SJSA1 (cell line): ENCODE measurements at places on chromosomes 12 and 14. TPM values are rescaled to one million over a fixed set of nuclear protein-coding genes. Genes with fewer than 3 reads are reported as not detected.

Gene FKBP11
- 6.0 and 9.9 TPM in 2 replicates for total RNA-seq

Gene DEGS2
- not detected in 2 replicates for total RNA-seq

Gene BMAL2
- total RNA-seq: 39.5 and 47.8 TPM in 2 replicates

Gene MDP1
- 13.6 and 30.8 TPM in 2 replicates for total RNA-seq

- H3K4me3 ChIP-seq: peak overlapping the region; percentile 53
- DNase-seq: peak; percentile 47
- peak overlapping the region; percentile 43; the same call in 1 of the 2 replicates for H3K27ac ChIP-seq
- H3K36me3 ChIP-seq: no peaks in the 10 kb centered on the region
These were observed 3.4 kb downstream of the PTHLH start for GRCh38 chr12:27968972-27969623.

- H3K27me3 ChIP-seq: peaks cover 93% of the 10 kb centered on the region
- no peak for DNase-seq
- no peaks in the 10 kb centered on the region for H3K4me1 ChIP-seq
- H3K4me3 ChIP-seq: no peak overlapping the region
These were observed 598.8 kb downstream of the SLC16A7 start for GRCh38 chr12:60194678-60195077.

- no peaks in the 10 kb centered on the region for H3K36me3 ChIP-seq
- DNase-seq: no peak
- H3K27ac ChIP-seq: no peak overlapping the region
- peaks cover 8% of the 10 kb centered on the region for H3K4me1 ChIP-seq
- H3K4me3 ChIP-seq: no peak overlapping the region
These were observed 14.2 kb downstream of the CEP128 start for GRCh38 chr14:80927083-80927989.

DNA sequence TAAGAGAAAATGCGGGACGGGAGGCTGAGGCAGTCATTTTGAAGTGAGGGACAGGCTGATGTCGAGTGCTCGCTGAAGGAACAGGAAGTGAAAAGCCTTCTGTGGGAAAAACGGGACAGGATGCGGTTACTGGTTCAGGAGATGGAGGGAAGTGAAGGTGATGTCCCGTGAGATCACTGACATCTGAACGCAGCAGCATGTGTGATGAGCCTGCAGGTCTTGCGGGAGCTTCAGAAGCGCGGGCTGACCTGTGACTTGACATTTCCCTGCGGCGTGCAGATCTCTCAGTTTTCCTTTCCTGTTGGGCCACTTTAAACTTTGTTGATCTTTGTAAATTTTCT lies 77.8 kb downstream of the DDX51 start:
- H3K27ac ChIP-seq: no peak overlapping the region
- H3K27me3 ChIP-seq: no peaks in the 10 kb centered on the region
- H3K4me3 ChIP-seq: no peak overlapping the region
- peaks cover 82% of the 10 kb centered on the region for H3K36me3 ChIP-seq

DNA sequence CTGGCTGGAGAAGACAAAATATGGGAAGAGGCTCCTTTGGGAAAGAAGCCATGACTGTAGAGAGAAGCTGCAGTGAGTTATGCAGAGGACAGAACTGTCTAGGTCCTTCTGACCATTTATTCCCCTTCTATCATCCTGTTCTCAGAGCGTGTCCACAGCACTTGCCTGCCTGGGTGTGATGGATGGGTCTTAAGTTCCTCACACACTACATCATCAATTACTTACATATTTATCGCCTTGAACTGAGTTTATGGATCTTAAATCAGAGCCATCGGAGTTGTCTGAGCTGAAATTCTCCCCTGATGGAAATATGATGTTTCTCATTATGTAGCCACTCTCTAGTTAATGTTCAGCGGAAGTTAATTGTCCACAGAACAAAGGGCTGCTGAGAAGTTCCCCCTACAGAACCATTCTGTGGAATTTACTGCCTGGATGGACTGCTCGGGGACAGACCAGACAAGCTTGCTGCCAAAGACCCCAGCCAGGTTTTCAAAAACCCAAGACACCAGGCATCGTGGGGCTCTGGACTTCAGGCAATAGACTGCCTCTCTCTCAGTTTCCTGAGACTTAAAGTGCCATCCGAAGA lies 232.5 kb upstream of the NOS1 start:
- H3K36me3 ChIP-seq: no peaks in the 10 kb centered on the region
- H3K4me3 ChIP-seq: no peak overlapping the region
- H3K27me3 ChIP-seq: no peaks in the 10 kb centered on the region

- H3K27ac ChIP-seq: no peak overlapping the region; the same call in 1 of the 2 replicates
- peaks cover 35% of the 10 kb centered on the region for H3K4me1 ChIP-seq
- DNase-seq: peak; percentile 53
- no peaks in the 10 kb centered on the region for H3K27me3 ChIP-seq
- no peaks in the 10 kb centered on the region for H3K36me3 ChIP-seq
These were observed 87.0 kb downstream of the SLC25A47 start for GRCh38 chr14:100410056-100410565.

GRCh38 chr12:92065018-92065499 lies 80.6 kb downstream of the BTG1 start:
- no peaks in the 10 kb centered on the region for H3K27me3 ChIP-seq
- H3K4me1 ChIP-seq: peaks cover 47% of the 10 kb centered on the region
- peak; percentile 49 for DNase-seq
- peak overlapping the region; percentile 65 for H3K27ac ChIP-seq
- H3K4me3 ChIP-seq: no peak overlapping the region

DNA sequence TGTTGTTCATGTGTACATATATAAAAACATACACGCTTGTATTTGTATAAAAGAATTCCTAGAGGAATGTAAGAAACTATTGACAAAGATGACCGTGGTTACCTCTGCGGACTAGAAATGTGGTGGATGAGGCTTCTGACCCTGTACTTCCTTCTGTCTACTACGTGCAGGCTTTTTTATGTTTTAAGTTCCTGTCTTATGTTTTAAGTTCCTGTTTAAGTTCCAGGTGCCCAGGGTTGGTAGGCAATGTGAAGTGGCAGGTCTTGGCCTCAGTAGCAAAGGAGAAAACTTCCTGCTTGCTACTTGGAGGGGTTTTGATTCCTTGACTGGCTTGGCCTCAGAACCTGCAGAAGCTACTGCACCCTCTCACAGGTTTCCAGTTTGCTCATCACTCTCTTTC lies 11.6 kb downstream of the POMT2 start:
- H3K4me3 ChIP-seq: no peak overlapping the region
- peaks cover 38% of the 10 kb centered on the region for H3K4me1 ChIP-seq
- DNase-seq: no peak

DNA sequence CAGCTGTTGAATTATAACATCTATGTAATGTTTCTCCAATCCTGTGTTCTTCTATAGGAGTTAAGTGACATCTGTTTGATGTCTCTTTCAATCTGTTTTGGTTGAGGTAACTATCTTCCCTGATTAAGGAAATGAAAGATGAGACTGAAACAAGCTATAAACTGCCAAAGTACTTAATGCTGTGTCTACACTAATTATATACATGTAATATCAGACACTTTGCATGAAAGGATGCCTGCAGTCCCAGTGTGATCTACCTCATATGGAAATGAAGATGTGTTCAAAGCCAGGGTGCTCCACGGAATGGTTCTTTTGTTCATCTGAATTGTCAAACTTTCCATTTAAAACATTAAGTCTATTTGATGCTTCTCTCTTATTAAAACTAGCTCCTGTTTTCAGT lies 958.3 kb downstream of the GALC start:
- no peaks in the 10 kb centered on the region for H3K4me1 ChIP-seq
- H3K4me3 ChIP-seq: no peak overlapping the region
- no peaks in the 10 kb centered on the region for H3K36me3 ChIP-seq

- no peak for DNase-seq
- no peaks in the 10 kb centered on the region for H3K36me3 ChIP-seq
- no peaks in the 10 kb centered on the region for H3K27me3 ChIP-seq
- H3K27ac ChIP-seq: no peak overlapping the region
These were observed 24.6 kb upstream of the SERPINA1 start for GRCh38 chr14:94412671-94413638.

- no peaks in the 10 kb centered on the region for H3K4me1 ChIP-seq
- no peak overlapping the region for H3K27ac ChIP-seq
- DNase-seq: no peak
- no peak overlapping the region for H3K4me3 ChIP-seq
- H3K27me3 ChIP-seq: no peaks in the 10 kb centered on the region
These were observed 330.5 kb downstream of the PAWR start for GRCh38 chr12:79360286-79360685.

DNA sequence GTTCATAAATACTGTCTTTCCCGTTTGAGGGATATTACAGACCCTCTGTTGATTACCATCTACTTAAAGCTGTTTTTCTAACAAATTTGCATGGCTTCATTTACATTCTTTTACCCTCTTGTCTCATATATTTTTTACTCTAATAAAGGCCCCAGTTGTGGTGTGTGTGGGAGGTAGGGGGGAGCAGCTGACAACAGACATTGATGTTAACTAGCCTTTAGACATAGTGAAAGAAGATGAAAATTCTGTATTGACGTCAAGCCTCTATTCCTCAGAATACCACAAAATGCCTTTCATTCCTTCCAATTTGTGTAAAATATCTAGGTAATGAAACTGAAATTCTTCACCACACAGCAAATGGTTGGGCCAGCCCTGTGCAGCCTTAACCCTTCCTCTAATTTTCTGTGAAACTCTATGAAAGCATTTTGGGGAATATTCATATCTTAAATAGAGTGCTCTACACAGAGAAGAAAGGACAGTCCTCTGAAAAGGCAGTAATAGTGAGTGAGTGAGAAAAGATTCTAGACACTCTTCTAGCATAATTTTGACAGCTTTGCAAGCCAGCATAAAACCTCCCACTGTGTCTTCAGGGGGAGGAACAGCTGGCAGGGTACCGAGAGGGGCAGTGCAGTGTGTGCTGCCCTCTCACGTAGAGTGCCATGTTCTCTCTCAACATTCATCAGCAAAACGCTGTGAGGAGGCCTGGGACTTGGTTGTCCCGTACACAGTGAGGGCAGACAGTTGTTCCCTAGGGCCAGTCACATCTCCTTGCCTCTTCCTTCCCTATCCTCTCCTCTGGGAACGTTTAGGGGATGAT lies 20.1 kb upstream of the CERS5 start:
- H3K4me3 ChIP-seq: no peak overlapping the region
- DNase-seq: peak; percentile 92
- no peaks in the 10 kb centered on the region for H3K27me3 ChIP-seq
- H3K27ac ChIP-seq: peak overlapping the region; percentile 89
- H3K4me1 ChIP-seq: peaks cover 45% of the 10 kb centered on the region
- peaks cover 79% of the 10 kb centered on the region for H3K36me3 ChIP-seq

GRCh38 chr14:69928111-69928523 lies 48.9 kb downstream of the SMOC1 start:
- H3K4me1 ChIP-seq: no peaks in the 10 kb centered on the region
- H3K4me3 ChIP-seq: no peak overlapping the region

DNA sequence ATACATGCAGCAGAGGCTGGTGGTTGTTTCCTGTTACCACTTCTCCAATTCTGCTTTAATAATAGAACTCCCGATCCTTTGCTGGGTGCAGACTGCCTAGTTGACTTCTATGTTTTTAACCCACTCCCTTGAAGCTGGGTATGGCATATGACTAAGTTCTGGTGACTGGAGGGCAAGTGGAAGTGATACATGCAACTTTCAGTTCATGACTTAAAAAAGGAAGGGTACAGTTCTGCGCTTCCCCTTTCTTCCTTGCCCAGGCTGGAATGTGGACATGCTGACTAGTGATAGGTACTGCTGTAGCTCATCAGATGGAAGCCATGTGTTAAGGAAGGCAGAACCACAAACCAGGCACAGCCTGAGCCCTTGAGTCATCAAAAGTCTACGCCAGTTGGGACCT lies 2.4 kb upstream of the A2M start:
- no peak for DNase-seq
- H3K4me1 ChIP-seq: no peaks in the 10 kb centered on the region
- H3K4me3 ChIP-seq: no peak overlapping the region

DNA sequence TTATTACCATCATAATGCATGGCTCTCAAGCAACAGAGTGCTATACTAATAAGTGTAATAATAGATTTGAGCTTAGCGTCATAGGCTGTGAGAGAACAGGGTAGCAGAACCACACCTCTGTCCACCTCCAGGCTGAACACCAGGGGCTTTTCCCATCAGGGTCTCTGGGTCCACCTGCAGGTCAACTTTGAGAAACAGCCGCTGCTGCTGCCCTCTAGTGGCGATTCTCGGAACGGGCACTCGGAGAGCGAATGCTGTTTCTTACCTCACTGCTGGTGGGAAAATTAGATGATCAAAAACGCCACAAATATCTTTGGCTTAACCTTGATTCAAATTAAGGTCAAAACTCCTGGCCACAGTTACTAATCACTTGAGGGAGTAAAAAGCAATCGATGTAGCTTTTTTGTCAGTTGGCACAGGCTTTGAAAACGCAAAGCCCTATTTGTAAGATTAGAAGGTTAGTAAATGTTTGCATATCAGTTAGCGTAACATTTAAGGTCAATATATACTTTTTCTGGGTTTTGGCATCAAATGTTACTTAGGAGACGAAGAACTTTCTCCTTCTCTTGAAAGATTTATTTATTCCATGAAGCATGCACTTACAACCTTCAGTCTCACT lies 127.9 kb upstream of the TMEM132D start:
- no peak overlapping the region for H3K4me3 ChIP-seq
- H3K4me1 ChIP-seq: no peaks in the 10 kb centered on the region
- no peaks in the 10 kb centered on the region for H3K36me3 ChIP-seq
- H3K27ac ChIP-seq: no peak overlapping the region

DNA sequence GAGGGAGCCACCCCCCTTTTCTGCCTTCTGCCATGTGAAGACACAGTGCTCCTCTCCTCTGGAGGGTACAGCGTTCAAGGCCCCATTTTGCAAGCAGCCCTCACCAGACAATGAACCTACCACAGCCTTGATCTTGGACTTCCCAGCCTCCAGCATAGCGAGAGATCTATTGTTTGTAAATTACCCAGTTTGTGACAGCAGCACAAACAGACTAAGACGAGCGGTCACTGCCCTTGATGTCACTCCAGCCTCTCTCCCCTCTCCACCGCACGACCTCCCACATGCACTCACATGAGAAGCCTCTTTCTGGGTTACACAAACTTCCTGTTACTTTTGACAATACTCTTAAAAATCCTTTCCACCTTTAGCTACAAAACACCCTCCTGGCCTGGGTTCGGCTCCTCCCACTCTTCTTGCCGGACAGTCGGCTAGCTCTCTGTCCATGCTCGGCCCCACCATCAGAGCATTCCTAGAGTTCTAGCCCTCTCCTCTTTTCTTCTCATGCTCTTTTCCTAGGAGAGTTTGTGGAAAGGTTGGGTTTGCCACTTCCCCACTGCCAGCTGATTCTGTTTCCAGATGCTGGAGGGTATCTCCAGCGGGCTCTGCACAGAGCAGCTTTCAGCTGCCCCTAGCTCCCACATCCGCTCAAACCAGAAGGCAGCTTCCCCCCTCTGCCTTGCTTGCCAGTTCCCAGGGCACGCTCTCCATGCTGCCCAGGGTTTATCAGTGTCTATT lies 124.3 kb downstream of the FOXN3 start:
- H3K4me3 ChIP-seq: no peak overlapping the region
- peak overlapping the region; percentile 30; the same call in 1 of the 2 replicates for H3K27ac ChIP-seq
- peaks cover 27% of the 10 kb centered on the region for H3K4me1 ChIP-seq
- no peaks in the 10 kb centered on the region for H3K27me3 ChIP-seq

- no peak overlapping the region for H3K4me3 ChIP-seq
- no peak overlapping the region for H3K27ac ChIP-seq
- no peaks in the 10 kb centered on the region for H3K36me3 ChIP-seq
These were observed 38.6 kb upstream of the ACSM4 start for GRCh38 chr12:7265251-7265650.
